ENCODE measurements at places on chromosomes 16 and 17.

- DNase-seq = no peak
Measured at GRCh38 chr17:66371561-66371960, 69.1 kb downstream of the PRKCA start.

DNA sequence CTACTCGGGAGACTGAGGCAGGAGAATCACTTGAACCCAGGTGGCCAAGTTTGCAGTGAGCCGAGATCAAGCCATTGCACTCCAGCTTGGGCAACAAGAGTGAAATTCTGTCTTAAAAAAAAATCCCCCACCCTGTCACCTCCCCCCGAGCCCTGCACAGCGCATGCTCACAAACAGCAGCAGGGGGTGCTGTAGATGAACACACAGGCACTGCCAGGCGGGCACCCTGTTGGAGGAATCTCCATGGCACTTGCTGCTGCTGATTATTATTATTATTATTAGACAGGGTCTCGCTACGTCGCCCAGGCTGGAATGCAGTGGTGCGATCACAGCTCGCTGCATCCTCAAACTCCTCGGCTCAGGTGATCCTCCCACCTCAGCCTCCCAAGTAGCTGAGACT is 24.6 kb downstream of the FZD2 start:
- no peak for DNase-seq

- DNase-seq = no peak
Measured at GRCh38 chr16:53043986-53044601, 8.6 kb downstream of the CHD9NB start.

- DNase-seq = no peak
Measured at GRCh38 chr16:75443298-75443697, 10.0 kb upstream of the CFDP1 start.

DNA sequence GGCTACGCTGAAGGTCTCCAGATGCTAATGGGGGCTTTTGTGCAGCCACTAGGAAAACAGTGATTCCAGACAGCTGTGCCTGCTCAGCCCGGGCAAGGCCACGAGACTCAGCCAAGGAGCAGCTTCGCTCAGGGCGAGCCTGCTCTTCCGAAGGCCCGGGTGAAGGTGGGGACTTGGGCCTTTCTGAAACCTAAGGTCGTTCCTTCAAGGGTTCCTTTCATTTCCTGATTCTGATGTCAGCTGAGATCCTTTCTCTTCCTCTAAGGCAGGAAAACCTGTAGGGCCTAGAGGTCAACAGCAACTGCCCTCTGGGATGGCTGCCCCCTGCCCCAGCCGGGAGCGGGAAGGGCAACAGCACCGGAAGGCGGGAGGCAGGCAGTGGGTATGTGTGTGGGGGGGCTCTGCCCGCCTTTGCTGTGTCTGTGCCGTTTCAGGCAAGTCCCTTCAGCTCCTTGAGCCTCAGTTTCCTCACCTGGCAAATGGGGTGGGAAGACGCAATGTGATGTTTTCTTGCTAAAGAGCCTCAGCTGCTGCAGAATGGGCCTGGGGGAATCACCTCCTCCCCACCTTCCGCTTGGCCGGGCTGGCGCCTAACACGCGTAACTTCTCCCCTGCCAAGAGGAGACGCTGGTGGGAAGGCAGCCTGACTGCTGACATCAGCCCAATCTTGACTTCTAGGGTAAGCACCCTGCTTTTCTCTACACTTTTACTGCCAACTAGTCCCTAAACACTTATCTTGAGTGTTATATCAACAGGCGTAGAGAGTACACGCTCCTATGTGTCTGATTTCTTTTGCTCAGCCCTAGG is 32.8 kb downstream of the IRF8 start:
- DNase-seq = no peak

DNA sequence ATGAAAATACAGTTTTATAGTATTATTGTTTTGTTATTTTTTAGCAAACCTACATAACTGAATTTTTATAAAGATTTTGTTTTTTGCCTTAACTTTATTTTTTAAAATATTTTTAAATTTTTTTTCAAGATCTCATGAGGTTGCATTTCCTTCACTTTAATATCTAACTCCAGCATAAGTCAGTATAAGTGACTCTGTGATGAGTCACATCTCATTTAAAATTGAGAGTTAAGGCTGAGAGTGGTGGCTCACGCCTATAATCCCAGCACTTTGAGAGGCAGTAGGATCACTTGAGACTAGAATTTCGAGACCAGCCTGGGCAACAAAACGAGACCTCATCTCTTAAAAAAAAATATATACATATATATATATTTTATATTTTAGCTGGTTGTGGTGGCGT is 44.0 kb downstream of the NLK start:
- DNase-seq = no peak

- DNase-seq = no peak
Measured at GRCh38 chr16:58931436-58931835, 197.3 kb upstream of the GOT2 start.
